Smooth muscle cell of the coronary artery (primary cell): ENCODE measurements at places on chromosomes 2 and 18. TPM values are rescaled to one million over a fixed set of nuclear protein-coding genes. Genes with fewer than 3 reads are reported as not detected.

Gene FKBP7
- total RNA-seq = 33.8 and 51.4 TPM in 2 replicates

Gene C2orf66
- 0.08 TPM in 1 of 2 replicates, not detected in the other for total RNA-seq

Gene TCF23
- 0.82 TPM in 1 of 2 replicates, not detected in the other for total RNA-seq

Gene CAB39
- 26.2 and 40.3 TPM in 2 replicates for total RNA-seq

Gene ATP9B
- total RNA-seq = 21.4 and 50.5 TPM in 2 replicates

Gene HOXD12
- total RNA-seq = not detected in 2 replicates

Gene KCNK3
- 0.23 and 1.1 TPM in 2 replicates for total RNA-seq

Gene NT5DC4
- total RNA-seq = not detected in 2 replicates
